ENCODE measurements at places on chromosomes 3 and 15.

DNA sequence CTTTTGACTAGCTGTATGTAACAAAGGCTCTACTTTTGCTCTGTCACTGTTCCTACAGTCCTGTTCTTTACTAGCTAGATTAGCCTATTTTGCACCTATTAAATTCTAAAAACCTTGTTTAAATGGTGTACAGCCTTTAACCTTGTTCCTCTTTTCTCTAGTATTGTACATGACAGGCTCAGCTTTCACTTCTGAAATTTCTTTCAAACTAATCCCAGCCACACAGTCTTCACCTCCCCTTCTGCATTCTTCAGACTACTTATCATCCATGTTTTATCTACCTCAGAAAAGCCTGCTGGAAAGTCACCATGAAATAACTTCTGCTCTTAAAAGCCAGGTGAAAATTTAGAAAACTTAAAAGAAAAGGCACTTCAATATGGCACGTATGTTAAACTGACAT, 122.4 kb downstream of the NECTIN3 start:
- DNase-seq: no peak

DNA sequence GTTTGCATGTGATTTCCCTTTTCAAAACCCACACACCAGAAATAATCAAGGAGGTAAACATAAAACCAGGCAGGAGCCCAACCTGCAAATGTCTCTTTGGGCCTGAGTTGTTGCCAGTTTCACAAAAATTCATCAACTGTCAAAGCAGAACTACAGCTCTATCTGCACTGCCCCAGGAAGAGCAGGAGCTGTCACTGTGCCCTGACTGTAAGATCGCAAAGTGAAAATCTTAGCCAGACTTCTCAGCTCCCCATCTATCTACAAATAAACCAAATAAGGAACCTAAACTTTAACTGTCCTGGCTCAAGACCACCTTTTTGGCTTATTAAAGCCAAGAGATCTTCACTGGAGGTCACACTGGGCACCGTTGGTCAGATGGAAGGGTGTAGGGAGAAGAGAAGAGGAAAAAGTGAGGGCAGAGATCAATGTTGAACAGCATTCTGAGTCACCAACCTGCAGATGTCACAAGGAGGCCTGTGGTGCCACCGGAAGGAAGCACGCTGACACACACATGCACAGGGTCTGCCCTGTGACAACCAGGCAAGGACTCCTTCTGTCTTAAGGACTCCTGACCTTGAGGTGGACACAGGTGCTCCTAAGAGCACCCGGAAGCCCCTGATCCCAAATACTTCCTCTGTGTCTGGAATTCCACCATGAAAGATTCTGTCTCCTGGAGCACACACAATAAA, 58.7 kb downstream of the RPN1 start:
- DNase-seq: no peak

DNA sequence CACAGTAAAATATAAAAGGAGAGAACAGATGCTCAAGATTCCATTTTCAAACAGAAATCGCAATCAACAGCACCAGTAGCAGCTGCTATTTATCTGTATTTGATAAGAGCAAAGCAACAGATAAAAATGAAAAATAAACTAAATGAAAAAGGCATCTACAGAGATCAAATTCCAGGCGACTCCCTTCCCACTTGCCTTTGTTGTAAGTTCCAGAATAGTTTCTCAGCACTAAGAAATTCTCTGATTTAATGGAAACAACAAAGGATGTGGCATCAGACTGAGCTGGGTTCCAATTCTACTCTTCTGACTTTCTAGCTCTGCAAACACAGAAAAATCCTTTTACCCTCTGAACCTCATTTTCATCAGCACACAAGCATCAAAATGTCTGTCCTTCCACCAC, 110.8 kb upstream of the MME start:
- DNase-seq: no peak

GRCh38 chr15:74173380-74174218, at the start of gene ISLR:
Gene ISLR, plus strand, starts transcription at chr15:74173710. Its CDS starts 1,149 bp downstream, at chr15:74174859.
- no peak for DNase-seq

- DNase-seq: no peak
Measured at GRCh38 chr3:51706788-51707731, at the start of gene GRM2. Gene GRM2, plus strand, starts transcription at chr3:51707068. Its CDS starts 1,916 bp downstream, at chr3:51708984.

DNA sequence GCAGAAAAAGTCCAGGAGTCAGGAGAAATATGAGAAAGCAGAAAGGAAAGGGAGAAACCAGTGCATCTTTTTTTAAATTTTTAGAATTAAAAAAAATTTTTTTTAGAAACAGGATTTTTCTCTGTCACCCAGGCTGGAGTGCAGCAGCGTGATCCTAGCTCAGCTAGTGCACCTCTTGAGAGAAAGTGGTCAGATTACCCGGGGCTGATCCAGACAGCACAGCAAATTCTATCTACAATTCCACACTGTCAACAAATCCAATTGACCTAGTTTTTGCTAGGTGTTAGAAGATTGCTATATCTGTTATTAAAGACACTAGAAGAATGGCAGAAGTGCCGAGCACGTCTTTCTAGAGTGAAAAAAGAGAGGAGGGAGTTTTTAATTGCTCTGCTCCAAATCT, 117.3 kb downstream of the RFTN1 start:
- no peak for DNase-seq

- no peak for DNase-seq
Measured at GRCh38 chr15:76585576-76585897, 249.0 kb downstream of the ISL2 start.

- no peak for DNase-seq
Measured at GRCh38 chr3:132513057-132513456, 84.0 kb upstream of the ACKR4 start.

DNA sequence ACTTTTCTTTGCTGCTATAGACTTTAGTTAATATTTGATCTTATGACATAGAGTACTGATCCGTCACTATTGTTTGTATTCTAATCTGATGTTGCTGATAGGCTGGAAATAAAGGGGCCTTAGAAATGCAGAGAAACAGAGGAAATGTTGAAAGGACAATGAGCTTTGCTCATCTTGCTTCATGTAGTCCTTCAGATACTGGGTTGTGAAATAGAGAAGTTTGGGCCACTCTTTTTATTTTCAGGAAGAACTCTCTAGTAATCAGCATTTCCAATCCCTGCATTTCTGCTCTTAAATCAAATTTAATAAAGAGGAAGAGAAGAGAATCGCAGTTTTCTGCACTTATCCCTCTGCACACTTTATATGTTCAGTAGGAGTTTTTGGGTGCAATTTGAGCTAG, 192.8 kb upstream of the THBS1 start:
- DNase-seq: no peak

DNA sequence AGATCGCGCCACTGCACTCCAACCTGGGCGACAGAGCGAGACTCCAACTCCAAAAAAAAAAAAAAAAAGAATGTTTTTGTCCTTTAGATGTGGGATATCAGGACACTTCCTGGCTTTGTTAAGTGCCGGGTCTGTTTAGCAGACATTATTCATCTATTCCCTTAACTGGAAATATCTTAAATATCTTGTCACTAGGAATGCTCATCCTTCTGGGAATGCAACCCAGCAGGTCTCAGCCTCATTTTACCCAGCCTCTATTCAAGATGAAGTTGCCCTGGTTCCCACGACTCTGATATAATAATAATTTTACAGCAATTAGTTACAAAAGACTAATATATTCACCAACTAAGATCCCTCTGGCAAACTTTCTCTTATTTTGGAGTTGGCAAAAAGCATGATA, 260.9 kb upstream of the SLITRK3 start:
- no peak for DNase-seq

DNA sequence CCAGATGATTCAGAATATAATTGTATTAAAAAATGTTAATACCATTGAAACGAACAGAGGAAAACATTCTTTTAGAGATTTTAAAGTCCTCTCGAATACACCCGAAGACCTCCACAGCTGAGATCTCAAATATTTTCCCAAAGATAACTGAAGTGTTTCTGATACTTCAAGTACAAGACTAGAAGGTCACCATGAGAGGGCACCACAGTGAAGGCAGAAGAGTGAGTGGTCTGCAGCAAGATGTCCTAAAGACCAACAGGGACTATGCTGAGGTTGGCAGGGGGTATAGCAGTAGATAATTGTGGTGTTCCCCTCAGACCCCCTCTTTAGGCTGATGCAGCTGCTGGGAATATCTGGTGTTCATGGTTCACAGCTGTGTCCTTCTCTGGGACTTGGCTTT, 156.5 kb downstream of the PDCD6IP start:
- no peak for DNase-seq
